Fibroblast of skin of left biceps (primary cell): ENCODE measurements at places on chromosomes 6 and 20.

DNA sequence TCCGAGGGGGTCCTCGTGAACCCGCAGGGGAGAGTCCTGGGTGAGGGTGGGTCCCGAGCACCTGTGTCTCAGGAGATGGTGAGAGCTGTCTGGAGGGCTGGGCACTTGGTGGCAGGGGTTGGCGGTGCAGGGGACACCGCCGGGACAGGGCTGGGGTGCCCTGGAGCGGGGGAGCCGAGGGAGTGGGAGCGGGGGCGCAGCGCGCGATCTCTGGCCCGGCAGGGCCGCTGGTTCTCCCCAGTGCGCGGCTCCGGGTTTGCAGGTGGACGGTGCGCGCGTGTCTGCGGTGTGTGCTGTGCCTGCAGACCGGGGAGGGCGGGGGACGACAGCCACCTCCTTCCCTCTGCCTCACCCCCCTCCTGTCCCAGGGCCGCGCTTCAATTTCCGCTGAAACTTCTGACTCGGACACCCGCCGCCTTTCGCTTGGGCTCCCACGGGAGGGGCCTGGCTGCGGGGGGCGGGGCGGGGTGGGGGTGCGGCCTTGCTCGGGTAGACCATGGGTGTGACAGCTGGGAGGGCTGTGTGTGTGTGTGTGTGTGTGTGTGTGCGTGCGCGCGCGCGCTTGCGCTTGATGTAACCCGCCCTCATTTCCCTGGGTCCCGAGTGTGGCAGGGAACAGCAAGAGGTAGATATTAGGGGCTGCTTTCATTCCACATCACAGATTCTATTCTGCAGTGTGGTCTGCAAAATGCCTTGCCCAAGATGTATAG is 1.2 kb downstream of the TRIB3 start:
- DNase-seq = peak; percentile 66

DNA sequence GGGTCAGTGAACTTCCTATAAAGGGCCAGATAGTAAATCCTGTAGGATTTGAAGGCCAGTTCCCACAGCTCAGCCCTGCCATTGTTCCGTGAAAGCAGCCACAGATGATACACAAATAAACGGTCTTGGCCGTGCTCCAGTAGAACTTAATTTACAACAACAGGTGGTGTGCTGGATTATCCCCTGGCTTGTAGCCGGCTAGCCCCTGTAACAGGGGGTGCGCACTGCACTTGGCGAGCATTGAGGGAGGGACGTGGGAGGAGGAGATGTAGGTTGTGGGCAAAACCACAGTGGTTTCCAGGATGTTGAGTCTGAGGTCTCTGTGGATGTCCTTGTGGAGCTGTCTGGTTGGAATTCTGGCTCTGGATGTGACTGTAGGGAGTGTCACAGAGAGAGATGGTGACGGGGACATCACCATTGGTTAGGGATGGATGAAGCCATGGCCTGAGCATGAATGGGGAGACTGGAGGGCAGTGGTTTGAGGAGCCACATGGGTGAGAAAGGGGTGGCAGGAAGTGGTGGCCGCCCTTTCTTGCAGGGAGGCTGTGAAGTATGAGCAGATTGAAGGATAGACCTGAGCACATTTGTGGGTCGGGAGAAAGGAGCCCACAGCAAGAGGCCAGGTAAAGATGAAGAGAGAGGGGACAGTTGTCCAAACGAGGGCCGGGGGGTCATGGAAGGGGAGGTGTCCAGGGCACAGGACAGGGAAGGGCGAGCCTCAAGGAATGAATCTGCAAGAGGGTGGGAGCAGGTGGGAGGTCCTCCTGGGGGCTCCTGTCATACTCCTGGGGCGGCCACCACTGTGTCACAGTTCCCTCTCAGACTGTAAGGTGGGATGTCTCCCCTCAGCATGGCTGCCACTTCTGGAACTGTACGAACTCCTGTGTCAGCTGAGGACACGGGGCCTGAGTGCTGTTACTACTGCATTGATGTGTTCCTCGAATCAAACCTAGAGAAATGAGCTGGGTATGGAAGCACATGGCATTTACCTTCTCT is 53.6 kb downstream of the CDH26 start:
- DNase-seq = no peak

GRCh38 chr20:59007665-59008511 is 834 bp upstream of the CTSZ start:
- no peak for DNase-seq

GRCh38 chr6:42970871-42971612 is 7.9 kb downstream of the PEX6 start:
- no peak for DNase-seq

GRCh38 chr20:58668901-58669286 is 17.8 kb downstream of the STX16 start:
- no peak for DNase-seq

DNA sequence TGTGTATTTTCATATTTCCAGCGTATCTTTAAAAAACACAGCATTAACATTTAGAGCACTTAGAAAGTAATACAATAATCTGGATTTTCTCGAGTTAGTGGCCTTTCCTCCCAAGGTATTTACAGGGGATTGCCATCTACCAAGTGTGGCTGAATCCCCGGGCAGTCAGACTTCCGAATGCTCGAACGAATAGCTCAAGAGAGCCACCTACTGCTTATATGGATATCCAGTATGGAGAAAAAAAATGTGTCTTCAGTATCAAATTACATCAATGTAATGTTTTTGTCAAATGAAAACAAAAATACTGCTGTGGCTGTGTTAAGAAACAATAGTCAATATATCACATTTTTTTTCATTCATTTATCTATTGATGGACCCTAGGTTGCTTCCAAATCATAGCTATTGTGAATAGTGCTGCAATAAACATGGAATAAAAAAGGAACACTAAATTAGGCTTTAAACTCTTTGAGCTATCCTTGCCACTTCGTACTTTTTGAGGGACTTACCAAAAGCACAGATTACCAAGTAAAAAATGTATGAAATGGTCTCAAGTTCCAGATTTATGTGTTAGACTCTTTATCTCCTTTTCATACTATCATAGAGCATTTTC is 654.5 kb upstream of the PTCHD4 start:
- DNase-seq = peak; percentile 36

DNA sequence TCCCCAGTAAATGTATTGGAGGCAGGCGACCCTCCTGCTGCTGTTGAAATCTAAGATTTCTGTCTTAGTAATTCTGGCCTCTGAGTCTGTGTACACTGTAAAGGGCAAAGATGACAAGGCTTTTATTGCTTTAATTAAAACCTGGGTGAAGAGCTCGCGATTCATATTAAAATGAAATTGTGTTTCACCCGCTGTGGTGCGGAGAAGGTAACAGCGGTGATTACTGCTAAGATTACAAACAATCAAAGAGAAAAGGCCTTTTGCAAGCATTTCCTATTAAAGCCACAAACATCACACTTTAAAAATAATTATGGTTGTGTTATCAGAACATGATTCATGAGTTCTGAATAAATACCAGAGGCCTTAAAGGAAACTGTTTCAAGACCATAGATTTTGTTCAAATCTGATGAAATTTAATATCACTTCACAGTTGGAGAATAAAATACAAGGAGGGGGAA is 69.3 kb downstream of the TOX2 start:
- no peak for DNase-seq

DNA sequence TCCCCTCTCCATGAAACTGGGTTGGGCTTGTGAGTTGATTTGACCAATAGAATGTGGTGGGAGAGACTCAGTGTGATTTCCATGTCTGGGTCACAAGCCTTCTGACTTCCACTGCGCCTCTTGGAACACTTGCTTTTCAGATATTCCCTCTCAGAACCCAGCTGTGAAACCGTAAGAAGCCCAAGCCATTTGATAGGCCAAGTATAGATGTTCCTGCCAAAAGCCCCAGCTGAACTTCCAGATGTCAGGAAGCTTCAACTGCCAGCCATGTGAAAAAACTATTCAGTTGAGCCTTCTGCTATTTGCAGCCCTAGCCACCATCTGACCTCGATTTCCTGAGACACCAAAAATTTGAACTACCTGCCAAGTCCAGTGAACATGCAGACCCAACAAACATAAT is 387.8 kb upstream of the GJE1 start:
- DNase-seq = no peak

DNA sequence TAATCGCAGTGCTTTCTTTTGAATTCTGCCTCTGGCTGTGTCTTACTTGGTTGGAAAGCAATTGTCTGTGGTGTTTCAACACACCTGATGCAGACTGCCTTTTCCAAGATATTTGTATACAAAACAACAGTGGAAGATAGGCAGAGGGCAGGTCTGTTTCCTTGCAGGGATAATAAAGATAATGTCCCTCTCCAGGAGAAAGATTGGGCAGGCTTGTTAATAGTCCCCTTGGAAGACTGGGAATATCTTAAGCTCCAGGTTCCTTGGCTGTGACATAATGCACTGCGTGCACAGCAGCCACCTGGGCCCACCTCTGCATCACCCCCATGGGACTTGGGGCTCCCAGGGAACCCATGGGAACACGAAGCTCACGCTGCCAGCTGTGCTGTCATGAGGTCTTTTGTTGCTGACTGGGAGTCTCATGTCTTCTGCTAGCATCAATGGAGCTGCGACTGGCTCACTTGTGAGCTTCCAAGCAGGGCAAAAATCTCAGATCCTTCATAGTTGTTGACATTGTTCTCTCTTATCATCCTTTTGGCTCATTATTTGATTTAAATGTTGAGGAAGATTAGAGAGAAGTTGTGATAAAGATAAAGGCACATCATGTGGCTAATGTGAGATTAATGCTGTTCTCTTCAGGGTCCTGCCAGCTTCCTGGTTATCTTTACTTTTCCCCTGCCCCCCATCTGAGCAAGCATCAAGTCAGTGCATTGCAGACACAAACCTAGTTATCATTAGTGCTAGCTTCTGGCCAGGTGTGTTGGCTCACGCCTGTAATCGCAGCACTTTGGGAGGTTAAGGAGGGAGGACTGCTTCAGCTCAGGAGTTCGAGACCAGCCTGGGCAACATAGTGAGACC is 107.1 kb upstream of the ASF1A start:
- no peak for DNase-seq

GRCh38 chr20:23244916-23245552 is 105.6 kb upstream of the NXT1 start:
- no peak for DNase-seq

- DNase-seq = peak; percentile 64
These were observed 341.8 kb downstream of the CDKAL1 start for GRCh38 chr6:20876036-20876435.

- no peak for DNase-seq
These were observed 98.4 kb upstream of the ADTRP start for GRCh38 chr6:11876934-11877433.

DNA sequence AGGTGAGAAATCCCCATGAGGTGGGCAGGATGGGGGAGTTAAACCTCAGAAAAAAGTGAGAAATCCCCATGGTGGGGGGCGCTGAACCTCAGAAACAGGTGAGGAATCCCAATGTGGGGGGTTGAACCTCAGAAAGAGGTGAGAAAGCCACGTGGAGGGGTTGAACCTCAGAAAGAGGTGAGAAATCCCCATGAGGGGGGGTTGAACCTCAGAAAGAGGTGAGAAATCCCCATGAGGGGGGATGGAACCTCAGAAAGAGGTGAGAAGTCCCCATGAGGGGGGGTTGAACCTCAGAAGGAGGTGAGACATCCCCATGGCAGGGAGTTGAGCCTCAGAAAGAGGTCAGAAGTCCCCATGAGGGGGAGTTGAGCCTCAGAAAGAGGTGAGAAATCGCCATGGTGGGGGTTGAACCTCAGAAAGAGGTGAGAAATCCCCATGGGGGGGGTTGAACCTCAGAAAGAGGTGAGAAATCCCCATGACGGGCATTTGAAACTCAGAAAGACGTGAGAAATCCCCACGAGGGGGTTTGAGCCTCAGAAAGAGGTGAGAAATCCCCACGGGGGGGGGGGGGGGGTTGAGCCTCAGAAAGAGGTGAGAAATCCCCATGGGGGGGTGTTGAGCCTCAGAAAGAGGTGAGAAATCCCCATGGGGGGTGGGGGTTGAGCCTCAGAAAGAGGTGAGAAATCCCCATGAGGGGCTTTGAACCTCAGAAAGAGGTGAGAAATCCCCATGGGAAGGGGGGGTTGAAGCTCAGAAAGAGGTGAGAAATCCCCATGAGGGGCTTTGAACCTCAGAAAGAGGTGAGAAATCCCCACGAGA is 14.3 kb upstream of the GOPC start:
- DNase-seq = no peak

DNA sequence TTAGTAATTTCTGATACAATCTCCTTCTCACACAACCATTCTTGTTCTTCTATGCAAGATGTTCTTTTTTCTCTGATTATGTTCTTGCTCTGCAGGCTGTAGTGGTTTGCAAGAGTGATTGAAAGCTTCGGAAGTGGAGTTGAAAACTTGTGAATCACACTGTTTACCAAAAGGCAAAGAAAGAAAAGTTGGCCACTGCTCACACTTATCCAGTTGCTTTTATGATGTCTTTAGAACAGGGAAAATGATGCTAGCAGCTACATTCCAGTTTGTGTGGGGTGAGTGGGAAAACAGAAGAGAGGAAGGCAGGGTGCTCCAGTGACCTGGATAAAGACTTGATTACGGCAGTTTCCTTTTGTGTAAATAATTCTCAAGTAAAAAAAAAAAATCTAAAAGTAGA is 583.3 kb downstream of the TENT5A start:
- no peak for DNase-seq

DNA sequence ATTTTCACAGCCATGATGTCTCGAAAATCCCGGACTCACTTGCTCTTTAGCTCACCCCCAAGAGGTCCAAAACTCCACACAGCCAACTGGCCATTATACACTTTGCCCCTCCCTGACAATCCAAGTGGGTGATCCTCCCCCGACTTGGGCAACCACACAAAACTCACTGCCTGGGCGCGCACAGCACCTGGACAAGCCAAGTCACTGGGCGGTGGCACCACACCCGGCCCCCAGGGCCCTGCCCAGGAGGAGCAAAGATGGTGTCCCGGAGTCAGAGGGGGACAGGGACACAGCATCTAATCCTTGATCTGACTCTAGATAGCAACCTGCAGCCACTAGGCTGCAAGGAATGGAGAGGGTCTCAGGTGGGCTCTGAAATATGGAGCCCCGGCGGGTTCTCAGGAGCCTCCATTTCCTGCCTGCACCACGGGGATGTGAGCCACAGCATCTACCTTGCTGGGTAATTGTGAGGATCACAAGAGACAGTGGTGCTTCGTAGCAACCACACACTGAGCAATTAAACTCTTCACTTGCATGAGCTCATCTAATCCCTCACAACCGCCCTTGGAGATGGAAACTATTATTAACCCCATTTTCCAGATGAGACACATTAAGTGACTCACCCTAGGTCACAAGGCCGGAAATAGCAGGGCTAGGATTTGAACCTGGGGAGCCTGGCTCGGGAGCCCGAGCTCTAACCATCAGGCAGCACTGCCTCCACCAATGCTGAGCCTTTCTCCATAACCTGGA is 66.6 kb downstream of the BMP7 start:
- DNase-seq = no peak

DNA sequence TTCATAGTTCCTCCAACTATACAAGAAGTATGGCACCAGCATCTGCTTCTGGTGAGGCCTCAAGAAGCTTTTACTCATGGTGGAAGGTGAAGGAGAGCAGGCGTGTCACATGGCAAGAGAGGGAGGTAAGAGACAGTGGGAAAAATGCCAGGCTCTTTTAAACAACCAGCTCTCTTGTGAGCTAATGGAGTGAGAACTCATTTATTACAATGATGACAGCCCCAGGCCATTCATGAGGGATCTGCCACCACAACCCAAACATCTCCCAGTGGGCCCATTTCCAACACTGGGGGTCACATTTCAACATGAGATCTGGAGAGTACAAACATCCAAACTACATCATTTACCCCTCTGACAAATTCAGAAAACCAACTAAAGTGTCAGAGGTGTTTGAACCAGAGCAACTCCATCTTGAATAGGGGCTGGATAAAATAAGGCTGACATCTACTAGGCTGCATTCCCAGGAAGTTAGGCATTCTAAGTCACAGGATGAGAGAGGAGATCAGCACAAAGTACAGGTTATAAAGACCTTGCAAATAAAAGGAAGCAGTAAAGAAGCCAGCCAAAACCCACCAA is 2.2 kb upstream of the UBD start:
- no peak for DNase-seq
